ENCODE measurements at places on chromosomes 1 and 21.
A peak's percentile ranks its signal among the peaks of the same experiment; 100 is the strongest.

DNA sequence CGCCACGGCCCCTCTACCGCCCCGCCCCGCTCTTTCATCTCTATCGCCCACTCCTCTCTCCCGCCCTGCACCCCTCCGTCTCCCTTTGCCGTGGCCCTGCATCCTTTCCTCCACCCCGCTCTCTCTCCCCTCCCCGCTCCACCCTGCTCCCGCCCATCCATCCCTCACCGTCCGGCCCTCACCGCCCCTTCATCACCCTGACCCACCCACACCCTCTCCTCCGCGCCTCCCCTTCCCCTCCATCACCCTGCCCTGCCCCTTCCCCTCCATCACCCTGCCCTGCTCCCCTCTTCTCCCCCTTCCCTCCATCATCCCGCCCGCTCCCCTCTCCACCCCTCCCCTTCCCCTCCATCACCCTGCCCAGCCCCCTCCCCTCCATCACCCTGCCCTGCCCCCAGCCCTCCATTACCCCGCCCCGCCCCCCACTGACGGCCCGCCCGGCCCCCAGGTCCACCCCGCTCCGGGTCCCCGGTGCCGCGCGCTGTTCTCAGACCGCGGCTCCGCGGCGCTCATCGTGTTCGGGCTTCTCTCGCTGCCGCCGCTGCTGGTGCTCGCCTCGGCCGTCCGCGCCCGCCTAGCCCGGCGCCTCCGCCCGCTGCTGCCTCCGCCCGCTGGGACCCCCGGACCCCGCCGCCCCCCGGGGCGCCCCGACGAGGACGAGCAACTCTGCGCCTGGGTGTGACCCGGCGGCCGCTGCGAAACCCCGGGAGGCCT, 6.2 kb upstream of the ANKRD65 start:
- DNase-seq = peak; percentile 84

DNA sequence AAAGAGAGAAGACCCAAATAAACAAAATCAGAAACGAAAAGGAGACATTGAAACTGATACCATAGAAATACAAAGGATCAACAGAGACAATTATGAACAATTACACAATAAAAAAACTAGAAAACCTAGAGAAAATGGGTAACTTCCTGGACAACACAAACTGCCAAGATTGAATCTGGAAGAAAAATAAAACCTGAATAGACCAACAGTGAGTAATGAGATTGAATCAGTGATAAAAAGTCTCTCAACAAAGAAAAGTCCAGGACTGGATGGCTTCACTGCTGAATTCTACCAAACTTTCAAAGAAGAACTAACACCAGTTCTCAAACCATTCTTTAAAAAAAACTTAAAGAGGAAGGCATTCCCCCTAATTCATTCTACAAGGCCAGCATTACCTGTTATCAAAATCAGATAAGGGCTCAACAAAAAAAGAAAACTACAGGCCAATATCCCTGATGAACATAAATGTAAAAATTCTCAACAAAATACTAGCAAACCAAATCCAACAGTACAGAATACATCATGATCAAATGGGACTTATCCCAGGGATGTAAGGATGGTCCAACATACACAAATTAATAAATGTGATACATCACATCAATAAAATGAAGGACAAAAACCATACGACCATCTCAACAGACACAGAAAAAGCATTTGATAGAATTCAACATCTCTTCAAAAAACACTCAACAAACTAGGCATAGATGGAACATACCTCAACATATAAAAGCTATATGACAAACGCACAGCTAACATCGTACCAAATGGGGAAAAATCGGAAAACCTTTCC, 119.9 kb downstream of the ACBD6 start:
- DNase-seq = no peak

- peak; percentile 63 for DNase-seq
Measured at GRCh38 chr1:212070720-212071302, 35.3 kb downstream of the DTL start.

GRCh38 chr1:46621930-46622329, 5.3 kb upstream of the MOB3C start:
- DNase-seq = no peak

DNA sequence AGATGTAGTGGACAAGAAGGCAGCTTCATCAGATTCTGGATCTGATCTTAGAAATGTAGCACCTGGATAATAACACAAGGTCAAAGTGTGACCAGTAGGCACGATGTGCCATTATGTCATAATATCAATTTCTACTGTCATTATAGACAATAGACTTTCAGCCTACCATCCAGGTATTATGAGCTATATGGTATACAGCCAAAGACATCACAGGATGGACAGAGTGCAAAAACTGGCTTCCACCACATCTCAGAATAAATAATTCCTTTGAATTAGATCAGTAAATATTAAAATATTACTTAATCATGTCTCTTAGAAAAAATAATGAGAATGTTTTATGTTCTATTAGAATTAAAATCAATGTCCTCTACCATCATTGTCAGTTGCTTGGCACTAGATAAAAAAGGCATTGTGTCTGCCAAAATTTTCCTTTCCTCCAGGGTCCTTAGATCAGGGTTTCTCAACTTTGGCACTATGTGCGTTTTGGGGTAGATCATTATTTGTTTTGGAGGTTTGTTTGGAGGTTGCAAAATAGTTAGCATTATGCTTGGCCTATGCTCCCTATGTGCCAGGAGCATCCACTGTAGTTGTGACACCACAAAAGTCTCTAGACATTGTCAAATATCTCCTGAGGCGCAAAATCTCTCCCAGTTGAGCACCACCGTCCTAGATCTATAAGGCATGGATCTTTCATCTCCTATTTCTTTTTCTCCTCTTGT, 86.7 kb upstream of the NRIP1 start:
- no peak for DNase-seq

GRCh38 chr1:22849770-22850169, 122.9 kb downstream of the LACTBL1 start:
- no peak for DNase-seq

- DNase-seq = peak; percentile 81
Measured at GRCh38 chr1:235093696-235094592, 34.7 kb downstream of the TOMM20 start.

- no peak for DNase-seq
Measured at GRCh38 chr1:67144696-67145095, 9.9 kb upstream of the C1orf141 start.

DNA sequence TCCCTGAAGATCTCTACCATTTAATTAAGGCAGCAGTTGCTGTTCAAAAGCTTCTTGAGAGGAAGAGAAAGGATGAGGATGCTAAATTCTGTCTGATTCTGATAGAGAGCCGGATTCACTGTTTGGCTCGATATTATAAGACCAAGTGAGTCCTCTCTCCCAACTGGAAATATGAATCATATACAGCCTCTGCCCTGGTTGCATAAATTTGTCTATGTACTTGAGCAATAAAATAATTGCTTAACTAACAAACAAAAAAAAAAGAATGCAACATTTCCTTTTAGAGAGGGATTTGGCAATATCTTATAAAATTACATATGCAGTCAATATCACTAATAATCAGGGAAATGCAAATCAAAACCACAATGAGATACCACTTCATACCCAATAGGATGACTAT, 26.8 kb downstream of the ALDH9A1 start:
- DNase-seq = no peak

DNA sequence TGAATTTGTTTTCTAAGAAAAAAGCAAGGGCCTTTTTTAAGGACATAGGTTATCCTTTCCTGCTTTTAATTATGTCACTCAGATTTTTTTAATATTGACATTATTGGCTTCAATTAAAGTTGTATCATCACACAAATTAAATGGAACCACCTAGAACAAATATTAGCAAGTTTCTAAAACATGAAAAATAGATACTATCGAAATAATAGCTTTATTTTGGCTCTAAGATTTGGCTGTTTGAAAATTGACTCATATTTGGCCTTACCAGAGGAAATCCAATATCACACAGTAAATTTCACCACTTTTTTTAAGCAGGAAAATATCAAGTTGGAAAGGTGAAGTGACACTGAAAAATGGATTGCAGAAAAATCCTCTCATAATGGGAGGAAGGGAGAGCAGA, 9.2 kb downstream of the DNASE2B start:
- DNase-seq = no peak

- no peak for DNase-seq
Measured at GRCh38 chr21:35057428-35057827, 8.3 kb upstream of the RUNX1 start.

- DNase-seq = no peak
Measured at GRCh38 chr1:44820328-44821239, 12.3 kb downstream of the BTBD19 start.

- DNase-seq = peak; percentile 85
Measured at GRCh38 chr1:179021873-179022272, 3.8 kb upstream of the FAM20B start.

DNA sequence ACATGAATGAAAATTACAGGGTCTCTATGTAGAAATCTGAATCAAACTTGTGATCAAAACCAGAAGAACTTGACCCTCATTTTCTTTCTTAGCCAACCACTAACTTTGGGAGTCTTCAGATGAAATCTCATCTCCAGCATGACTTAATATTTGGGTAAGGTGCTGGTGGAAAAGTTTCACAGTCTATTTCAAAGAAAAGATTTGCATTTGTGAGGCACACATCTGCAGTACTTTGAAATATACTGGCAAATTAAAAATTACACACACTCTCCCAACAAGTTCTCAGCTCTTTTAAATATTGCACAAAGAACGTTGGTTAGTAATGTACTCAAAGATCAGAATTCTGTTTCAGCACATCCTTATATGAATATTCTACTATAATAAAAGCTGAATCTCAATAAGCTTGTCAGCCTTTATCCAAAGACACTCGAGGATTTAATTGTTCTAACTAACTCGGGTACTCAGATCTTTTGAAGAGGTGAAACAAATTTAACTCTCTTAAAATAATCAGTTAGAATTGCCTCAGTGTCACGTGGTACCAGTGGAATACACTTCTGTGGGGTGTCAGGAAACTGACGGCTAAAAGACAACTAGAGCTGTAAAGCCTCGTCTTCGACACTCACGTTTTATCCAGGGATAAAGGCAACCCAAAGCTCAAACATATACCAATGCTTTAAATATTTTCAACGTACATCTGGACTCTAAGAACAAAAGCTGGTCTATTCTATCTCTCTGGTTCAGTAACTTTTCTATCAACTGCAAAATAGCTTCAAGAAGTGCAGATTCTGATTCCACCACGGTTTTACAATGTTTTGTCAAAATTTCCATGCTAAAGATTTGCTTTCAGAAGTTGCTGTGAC, 19.0 kb downstream of the SAMSN1 start:
- peak; percentile 11 for DNase-seq

- peak; percentile 95 for DNase-seq
Measured at GRCh38 chr1:167524651-167525050, 6.3 kb upstream of the CD247 start.

- DNase-seq = no peak
Measured at GRCh38 chr1:215890438-215890837, 323.3 kb downstream of the KCTD3 start.

DNA sequence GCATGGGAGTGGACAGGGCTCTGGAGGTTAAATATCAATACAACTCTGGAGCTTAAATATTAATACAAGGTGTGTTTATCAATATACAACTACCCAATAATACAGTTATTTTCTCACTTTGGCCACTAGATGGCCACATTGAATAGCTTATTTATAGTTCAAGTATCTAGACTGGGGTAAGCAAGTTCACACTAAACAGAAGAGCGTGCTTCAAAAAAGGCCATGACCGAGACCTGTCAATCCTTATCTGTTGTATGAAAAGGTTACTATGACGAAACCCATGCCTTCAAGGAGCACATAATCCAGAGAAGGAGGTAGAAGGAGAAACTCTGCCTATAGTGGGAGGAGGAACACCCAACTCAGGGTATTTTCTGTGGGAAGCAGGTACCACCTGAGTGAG, 29.1 kb downstream of the CHML start:
- DNase-seq = peak; percentile 74

- DNase-seq = no peak
Measured at GRCh38 chr1:41385398-41386195, 24.4 kb downstream of the FOXO6 start.

GRCh38 chr1:29368936-29369932, 132.9 kb downstream of the PTPRU start:
- DNase-seq = no peak

DNA sequence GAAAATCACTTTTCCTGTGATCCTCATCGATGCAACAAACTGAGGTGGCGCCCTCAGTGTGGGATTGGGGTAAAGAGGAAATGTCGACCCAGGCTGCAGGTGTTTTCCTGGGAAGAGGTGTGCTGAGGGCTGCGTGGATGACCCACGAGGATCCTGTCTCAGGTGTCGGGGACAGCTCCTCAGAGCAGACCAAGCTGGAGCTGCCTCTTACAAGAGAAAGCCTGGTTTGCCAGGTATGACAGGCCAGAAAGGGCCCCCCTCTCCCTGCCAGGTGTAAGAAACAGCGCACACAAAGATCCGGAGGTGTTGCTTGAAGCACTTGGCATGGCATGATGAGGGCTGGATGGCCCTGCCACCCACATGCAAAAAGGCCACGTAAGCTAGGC, 12.6 kb downstream of the FHAD1 start:
- DNase-seq = no peak

GRCh38 chr1:222167111-222167510, 380.8 kb downstream of the HHIPL2 start:
- peak; percentile 16 for DNase-seq

DNA sequence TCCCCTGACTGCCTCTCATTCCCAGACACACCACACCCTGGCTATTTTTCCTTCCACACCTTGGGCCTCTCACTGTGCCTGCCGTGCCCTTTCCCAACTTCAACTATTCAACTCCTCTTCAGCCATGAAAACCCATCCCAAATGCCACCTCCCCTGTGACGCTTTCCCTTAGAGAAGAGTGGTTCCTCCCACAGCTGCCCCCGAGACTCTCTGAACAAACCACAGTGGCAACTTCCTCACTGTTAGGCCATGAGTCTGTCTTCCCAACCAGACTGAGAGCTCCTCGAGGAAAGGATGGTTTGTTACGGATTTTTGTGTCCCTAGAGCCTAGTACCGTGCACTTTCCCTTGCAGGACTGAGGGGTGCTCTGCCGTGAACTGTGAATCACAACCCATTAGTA, 59.2 kb downstream of the LRRN2 start:
- DNase-seq = no peak

- DNase-seq = no peak
Measured at GRCh38 chr1:200699871-200700270, 30.2 kb upstream of the DDX59 start.

DNA sequence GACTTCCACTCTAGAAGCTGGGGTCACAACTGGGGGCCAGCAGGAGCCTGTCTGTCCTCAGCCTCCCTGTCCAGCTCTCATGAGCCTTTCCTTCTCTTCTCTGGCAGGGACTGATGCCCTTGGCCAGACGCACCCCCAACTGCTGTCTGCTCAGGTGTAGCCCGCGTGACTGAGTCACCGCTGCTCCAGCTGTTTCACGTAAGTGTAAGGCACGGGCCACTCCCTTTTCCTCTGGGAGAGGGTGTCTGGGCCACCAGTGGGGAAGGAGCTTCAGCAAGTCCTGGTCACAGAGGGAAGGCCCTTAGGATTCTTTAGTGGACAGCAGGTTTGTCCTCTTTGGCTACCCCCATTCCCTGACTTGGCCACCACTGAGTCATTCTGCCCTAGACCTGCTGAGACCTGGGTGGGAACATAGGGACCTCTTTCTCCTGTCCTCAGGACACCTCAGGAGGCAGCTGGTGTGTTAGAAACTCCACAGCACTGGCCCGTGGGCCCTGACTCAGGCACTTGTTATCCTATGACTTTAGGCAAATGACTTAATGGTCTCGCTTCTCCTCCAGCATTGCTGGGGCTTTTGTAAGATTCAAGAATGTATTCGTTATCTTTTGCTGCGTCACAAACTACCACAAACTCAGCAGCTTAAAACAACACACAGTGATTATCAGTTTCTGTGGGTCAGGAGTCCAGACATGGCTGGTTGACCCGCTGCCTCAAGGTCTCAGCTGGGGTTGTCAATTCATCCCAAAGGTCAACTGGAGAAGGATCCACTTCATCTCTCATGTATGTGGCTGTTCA, 64.8 kb downstream of the FAM163A start:
- no peak for DNase-seq
